ENCODE measurements at places on chromosomes 1 and 21.

DNA sequence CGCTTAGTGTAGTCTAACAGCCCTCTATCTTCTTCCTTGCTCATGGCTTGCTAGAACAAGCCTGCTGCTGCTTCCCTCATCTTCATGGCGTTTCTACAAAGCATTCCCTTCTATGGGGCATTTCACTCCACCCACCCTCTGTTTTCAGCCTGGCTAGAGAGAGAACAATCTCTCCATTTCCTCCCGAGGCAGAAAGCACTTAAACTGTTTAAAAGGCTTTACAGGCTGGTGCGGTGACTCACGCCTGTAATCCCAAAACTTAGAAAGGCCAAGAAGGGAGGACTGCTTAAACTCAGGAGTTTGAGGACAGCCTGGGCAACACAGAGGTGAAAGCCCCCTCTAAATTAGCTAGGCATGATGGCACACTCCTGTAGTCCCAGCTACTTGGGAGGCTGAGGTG is 17.8 kb downstream of the ORC1 start:
- DNase-seq, result no peak

GRCh38 chr1:159084867-159085266 is 8.3 kb upstream of the AIM2 start:
- no peak for DNase-seq

DNA sequence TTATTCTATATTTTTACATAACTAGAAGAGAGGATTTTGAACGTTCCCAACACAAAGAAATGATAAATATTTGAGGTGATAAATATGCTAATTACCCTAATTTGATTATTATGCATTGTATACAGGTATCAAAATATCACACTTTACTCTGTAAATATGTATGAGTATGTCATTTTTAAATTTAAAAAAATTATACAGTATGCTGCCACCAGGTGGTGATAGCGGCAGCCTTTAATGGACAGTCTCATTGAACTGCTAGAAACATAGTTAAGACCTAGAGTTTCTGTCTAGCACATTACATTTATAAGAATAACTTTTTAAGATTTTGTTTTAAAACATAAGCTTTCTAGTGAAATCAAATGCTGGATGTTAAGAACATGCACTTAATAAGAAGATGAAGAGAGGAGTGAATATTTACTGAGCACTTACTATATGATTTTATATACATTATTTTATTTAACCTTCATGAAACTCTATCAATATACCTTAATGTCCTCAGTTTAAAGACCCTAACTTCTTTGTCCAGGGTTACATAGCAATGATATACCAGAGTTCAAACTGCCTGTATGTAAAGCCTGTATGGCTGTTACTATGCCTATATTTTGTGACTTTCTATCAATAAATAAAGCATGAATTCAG is 207.1 kb downstream of the NUF2 start:
- peak; percentile 12 for DNase-seq

- no peak for DNase-seq
These were observed 36.8 kb downstream of the FMO3 start for GRCh38 chr1:171127501-171127900.

DNA sequence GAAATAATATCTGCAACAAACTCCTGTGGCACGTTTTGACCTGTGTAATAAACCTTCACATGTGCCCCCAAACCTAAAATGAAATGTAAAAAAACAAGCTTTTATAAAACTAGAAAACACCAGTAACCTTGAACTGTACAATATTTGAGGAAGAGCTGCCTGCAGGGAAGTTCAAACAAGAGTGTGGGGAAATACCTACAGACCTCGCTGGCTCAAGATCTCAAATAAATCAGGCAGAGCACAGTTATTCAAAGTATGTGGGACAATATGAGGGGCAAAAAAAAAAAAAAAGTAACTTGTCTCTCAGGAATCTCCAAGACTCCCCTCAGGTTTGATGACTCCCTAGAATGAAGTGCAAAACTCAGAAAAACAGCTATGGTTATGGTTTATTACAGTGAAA is 37.9 kb upstream of the PPIH start:
- DNase-seq, result no peak

DNA sequence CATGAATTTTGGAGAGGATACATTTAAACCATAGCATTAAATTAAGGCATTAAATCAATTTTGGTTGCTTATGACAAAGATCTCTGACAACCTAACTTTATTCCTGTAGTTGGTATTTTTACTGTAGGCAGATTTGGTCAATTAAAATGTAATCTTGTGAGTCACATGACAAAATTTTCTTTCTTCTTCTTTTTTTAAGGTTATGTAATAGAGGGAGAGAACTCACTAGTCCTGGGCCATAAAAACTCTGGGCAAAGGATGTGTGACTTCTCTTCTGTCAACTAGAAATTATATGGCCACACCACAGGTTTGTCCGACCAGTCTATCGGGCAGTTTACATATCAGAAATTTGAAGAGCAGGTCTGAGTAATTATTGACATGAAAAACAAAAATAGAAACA is 181.4 kb downstream of the RYR2 start:
- no peak for DNase-seq

- DNase-seq, result no peak
These were observed 2.6 kb downstream of the KCNAB2 start for GRCh38 chr1:6048179-6048867.

DNA sequence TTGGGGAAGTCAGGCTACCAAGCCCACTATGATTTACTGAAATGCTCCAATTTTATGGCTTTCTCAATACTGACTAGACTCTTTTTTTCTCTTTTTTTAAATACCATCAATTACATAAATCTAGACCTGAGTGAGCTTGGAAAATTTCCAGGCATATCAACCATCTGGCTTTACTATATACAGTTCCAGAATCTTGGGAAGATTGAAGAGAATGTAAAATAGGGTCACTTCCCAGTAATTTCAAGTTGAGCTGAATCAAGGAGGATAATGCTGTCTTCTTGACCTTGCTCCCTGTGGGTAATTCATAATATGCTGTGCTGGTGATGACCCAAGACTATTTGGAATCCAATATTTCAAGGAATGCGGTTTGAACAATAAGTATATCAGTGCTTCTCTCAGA is 108.1 kb downstream of the MAP3K21 start:
- DNase-seq, result no peak

GRCh38 chr1:231695439-231696255 is 69.1 kb downstream of the DISC1 start:
- DNase-seq, result peak; percentile 27

GRCh38 chr1:88742531-88742930 is 58.5 kb downstream of the PKN2 start:
- no peak for DNase-seq

DNA sequence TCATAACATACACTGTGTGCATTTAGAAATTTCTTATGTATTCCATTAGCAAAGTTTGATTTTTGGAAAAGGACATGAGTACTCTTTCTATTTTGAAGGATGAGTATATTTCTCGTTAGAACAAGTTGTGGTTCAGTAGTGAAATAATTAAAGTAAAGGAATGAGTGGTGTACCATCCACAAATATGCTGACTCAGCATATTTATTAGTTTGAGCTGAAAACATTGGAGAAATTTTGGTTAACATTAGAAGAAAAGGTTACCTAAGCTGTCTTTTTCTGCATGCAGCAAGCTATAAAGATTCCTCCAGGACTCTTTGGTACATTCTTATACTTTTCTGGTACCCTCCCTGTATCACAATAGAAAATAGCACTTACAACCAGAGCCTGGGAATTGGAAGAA is 5.7 kb upstream of the OR2L5 start:
- no peak for DNase-seq

GRCh38 chr1:172764378-172764777 is 105.5 kb downstream of the FASLG start:
- DNase-seq, result no peak

- DNase-seq, result no peak
These were observed 24.4 kb upstream of the DOCK7 start for GRCh38 chr1:62712336-62713243.

DNA sequence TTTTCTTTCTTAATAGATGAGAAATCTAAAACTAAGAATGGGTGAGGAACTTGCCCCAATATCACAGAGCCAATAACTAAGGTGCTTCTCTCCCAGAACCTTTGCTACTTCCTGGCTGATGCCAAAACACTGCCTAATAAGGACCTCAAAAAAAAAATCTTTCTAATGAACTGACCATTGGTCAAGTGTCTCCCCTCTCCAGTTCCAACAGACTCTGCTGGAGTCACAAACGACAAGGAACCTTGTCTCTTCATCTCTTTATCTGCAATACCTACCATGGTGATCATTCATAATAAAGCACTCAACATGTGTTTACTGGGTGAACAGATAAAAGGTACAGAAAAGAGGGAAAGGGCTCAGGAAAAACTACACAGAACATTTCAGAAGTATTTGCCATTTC is 197.4 kb downstream of the LTN1 start:
- no peak for DNase-seq

GRCh38 chr1:113405573-113405972 is 15.3 kb downstream of the MAGI3 start:
- DNase-seq, result no peak

DNA sequence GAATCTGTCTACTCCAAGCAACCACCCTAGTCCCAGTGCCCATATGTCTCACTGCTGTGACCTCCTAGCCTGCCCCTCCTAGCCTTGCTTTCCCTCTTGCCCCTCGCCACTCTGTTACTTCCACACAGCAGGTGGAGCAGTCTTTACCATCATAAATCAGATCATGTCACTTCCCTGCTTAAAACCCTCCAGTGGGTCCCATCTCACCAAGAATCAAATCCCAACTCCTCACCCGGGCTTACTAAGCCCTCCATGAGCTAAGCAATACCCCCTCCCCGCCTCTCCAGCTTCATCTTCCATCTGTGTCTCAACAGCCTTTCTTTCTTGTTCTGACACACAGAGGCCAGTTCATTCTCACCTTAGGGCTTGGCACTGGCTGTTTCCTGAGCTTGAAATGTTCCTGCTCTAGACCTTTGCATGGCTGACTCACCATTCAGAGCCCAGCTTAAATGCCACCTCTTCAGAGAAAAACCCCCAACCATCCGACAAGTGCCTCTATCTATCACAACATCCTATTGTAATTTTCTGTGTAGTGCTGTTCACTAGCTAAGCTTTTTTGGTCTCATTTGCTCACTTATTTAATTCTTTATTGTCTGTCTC is 22.3 kb downstream of the KNCN start:
- no peak for DNase-seq

DNA sequence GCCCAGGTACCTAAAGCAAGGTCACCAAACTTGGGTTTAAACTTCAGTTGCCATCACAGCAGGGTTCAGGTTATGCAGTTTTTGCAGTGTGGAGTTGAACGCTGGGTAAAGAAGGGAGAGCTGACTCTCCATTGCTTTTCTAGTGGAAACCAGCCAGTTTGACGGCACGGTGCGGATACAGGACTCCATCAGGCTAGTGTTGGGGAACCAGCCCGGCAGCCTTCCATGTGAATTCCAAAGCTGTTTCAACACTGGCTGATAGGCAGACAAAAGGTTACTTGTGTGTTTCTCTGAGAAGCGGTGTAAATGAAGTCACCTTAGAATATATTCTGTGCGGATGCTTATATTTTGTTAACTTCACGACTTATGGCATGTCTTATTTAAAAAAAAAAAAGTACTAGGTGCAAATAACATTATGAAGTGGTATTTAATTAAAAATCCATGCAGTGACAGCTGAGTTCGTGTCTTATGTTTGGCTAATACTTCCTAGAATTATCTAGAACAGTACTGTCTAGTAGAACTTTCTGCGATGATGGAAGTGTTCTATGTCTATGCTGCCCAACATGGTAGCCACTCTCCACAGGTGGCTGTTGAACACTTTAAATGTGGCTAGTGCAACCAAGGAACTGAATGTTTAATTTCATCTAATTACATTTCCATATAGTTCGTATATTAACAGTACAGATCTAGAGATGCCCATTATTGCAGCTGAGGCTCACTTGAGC is 29.9 kb upstream of the RCAN3 start:
- no peak for DNase-seq

GRCh38 chr1:203805689-203806088 is 10.3 kb downstream of the ZBED6 start:
- no peak for DNase-seq

- DNase-seq, result no peak
These were observed 147.9 kb downstream of the GREM2 start for GRCh38 chr1:240464099-240464498.

GRCh38 chr1:150127868-150128267 is 21.8 kb upstream of the PLEKHO1 start:
- no peak for DNase-seq

DNA sequence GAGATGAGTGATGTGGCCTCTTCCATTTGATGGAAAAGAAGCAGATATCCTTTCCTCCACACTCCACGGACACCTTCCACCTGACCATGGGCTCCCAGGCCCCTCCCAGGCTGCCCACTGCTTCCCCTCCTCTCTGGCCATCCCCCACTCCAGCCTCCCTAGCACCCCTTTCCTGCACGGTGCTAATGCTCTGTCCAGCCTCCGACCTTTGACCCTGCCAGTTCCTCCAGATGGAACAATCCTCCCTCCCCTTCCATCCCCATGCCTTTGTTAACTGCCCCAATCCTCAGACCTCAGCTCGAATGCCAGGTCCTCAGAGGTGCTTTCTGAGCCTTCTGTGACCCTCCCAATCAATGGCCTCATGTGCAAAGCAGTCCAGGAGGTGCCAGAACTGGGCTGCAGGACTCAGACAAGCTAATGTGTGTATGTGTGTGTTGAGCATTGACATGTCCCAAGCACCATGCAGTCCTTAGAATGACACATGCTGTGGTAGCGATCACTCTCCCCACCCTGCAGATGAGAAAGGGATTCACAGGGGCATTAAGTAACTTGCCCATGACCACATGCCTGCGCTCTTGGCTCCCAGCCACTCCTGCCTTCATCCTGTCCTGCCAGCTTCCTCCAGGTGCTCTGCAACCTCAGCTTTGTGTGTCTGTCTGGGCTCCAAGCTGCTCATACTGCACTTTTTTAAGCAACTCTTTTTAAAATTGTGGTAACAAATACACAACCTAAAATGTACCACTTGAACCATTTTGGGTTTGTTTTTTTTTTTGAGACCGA is 63.5 kb upstream of the EDN2 start:
- DNase-seq, result no peak

GRCh38 chr1:8090241-8090702 is 64.2 kb upstream of the ERRFI1 start:
- no peak for DNase-seq
